ENCODE measurements at places on chromosomes 12 and 14.

DNA sequence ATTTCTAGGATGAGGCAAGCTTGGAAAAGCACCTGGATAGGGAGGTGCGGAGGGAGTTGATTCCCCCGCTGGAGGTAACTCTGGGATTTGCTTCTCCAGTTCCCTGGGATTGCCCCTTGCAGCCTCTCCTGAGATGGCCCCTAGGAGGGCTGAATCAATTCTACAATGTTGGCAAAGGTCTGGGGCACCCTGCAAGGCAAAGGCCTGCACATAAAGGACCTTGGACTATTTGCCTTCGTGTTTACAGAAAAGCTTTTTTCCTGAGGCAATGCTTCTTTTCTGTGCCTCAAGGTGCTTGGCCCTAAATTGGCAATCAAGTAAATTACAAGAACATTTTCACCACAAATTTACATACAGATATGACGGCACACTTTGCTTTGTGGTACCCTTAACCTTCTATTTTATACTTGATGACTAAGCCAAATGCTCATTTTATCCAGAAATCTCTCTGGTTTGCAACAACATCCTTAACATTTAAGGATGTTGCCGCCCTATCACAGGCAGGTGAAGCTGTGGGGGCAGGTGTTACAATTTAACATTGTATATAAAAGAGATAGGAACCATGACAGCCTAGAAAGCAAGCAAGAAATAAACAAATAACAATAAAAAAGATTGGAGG, 40.3 kb downstream of the TIMELESS start:
- DNase-seq = no peak

GRCh38 chr12:128267131-128267622, at the start of gene TMEM132C:
Gene TMEM132C, plus strand, starts transcription at chr12:128267170. Its CDS starts 233 bp downstream, at chr12:128267403.
- no peak for DNase-seq

- DNase-seq = no peak
Observed at GRCh38 chr14:36646664-36647416, 14.8 kb upstream of the PAX9 start.

DNA sequence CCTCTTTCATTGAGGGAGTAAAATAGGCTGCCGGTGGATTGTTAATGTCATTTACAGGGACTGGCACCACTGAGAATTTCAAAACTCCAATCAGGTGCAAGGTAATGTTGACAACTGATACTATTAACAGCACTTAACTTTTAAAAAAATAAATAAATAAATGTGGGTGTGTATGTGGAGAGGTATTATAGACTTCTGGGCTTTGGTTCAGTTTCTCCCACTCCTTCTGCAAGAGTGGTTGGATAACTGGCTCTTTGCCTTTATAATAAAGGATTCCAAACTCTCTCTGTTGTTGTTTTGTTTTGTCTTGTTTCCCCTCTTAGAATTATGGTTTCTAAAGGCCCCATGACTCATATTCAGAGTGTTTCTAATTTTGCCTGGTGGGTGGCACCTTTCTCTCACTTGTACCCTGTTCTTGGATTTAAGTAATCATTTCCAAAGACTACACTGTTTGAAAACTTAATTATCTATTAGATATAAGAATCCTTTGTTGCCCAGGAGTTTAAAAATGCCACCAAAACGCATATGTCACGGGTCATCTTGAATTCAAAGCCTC, 151.6 kb upstream of the ARID2 start:
- DNase-seq = no peak

GRCh38 chr14:75907756-75908359, 73.9 kb downstream of the TGFB3 start:
- no peak for DNase-seq

DNA sequence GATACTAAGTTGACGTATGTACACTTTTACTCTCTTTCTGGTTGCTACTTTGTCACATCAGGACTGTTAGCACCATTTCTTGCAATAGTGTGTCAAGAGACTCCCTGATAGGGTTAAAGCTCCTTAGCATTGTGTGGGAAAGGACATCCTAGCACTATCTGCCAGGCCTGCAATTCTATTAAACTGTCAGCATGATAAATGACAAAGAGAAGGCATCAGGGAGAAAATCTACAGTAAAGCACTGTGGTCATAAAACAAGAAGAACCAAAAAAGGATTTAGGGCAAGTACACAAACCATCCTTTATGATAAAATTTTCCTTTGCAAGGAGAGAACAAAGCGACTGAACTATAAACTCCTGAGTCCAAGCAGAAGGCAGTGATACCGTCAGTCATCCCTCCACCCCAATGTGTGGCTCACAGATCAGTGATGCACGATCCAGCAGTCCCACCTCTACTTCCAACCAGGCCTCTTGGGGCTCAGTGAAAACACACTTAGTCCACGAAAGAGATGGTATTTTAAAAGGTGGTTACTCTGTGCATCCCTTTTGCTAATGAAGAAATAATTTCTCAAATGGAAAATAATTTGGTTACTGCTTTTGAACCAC, 31.4 kb upstream of the SLC35F4 start:
- DNase-seq = no peak

- DNase-seq = no peak
Observed at GRCh38 chr14:105063056-105063455, 2.2 kb downstream of the GPR132 start.

GRCh38 chr12:120761519-120761934, 35.9 kb downstream of the ACADS start:
- no peak for DNase-seq

- no peak for DNase-seq
Observed at GRCh38 chr14:68527329-68527851, 265.5 kb downstream of the ZFP36L1 start.

DNA sequence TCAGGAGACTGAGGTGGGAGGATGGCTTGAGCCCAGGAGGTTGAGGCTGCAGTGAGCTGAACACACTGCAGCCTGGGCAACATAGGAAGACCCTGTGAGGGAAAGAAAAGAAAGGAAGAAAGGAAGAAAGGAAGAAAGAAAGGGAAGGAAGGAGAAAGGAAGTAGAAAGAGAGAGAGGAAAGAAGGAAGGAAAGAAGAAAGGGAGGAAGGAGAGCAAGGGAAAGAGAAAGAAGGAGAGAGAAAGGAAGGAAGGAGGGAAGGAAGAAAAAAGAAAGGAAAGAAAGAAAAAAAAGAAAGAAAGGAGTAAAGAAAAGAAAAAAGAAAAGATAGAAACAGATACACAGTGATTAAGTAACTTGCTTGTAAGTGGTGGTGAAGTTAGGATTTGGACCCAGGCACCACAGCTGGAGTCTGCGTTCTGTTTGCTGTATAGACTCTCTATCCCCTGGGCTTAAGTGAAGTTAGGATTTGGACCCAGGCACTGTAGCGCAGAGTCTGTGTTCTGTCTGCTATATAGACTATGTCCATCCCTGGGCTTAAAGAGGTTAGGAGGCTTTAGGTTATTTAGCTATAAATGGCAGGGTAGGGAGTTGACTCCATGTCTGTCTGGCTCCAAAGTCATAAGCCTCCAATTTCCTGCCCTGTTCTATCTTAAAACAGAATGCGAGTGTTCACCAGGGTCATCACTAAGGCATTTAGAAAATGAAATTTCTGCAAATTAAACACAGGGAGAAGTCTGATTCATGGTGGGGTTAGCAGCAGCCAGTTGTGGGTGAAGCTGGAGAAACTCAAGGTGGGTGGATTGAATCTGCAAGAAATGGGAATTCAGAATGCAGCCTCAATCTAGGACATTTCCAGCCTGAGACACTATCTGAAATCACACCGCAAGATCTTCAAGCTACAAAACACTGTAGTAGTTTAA, 13.3 kb upstream of the C12orf75 start:
- no peak for DNase-seq

- no peak for DNase-seq
Observed at GRCh38 chr12:92478692-92479091, 224.1 kb upstream of the PLEKHG7 start.

Data from hematopoietic multipotent progenitor cell treated with erythropoietin and hydrocortisone succinate and interleukin-3 and kit ligand, for 17 days (in vitro differentiated cells).